ENCODE measurements at places on chromosomes 12 and 14. TPM values are rescaled to one million over a fixed set of nuclear protein-coding genes. Genes with fewer than 3 reads are reported as not detected.

The GNB3 gene
- polyA plus RNA-seq: not detected

The FAM181A gene
- not detected for polyA plus RNA-seq

The CMKLR1 gene
- polyA plus RNA-seq: not detected

The CLEC1B gene
- 1.7 TPM for polyA plus RNA-seq

The LRRC9 gene
- not detected for polyA plus RNA-seq

The KRT86 gene
- not detected for polyA plus RNA-seq

The AQP2 gene
- polyA plus RNA-seq: not detected

The CCDC196 gene
- polyA plus RNA-seq: not detected

The PLEKHD1 gene
- 0.11 TPM for polyA plus RNA-seq

The CLEC9A gene
- polyA plus RNA-seq: not detected

The KLRF1 gene
- 4.1 TPM for polyA plus RNA-seq

The RNASE3 gene
- polyA plus RNA-seq: not detected

The TAPBPL gene
- polyA plus RNA-seq: 61.1 TPM

The B3GNT4 gene
- polyA plus RNA-seq: 0.54 TPM

The INF2 gene
- polyA plus RNA-seq: 6.6 TPM

The PLCZ1 gene
- polyA plus RNA-seq: not detected

The PTHLH gene
- not detected for polyA plus RNA-seq

The FSCB gene
- polyA plus RNA-seq: not detected

The ANO4 gene
- polyA plus RNA-seq: not detected

The P2RX2 gene
- polyA plus RNA-seq: not detected

The PRIMA1 gene
- not detected for polyA plus RNA-seq

The CSRP2 gene
- 1.5 TPM for polyA plus RNA-seq

The LAG3 gene
- not detected for polyA plus RNA-seq

The RFX4 gene
- not detected for polyA plus RNA-seq

The TAS2R50 gene
- polyA plus RNA-seq: not detected

The GPD1 gene
- not detected for polyA plus RNA-seq

The LRIG3 gene
- not detected for polyA plus RNA-seq

The AVPR1A gene
- not detected for polyA plus RNA-seq

Data from naive B cell (primary cell).